ENCODE measurements at places on chromosomes 3 and 15.

- no peak for DNase-seq
Measured at GRCh38 chr3:113557374-113557773, 25.0 kb downstream of the SIDT1 start.

DNA sequence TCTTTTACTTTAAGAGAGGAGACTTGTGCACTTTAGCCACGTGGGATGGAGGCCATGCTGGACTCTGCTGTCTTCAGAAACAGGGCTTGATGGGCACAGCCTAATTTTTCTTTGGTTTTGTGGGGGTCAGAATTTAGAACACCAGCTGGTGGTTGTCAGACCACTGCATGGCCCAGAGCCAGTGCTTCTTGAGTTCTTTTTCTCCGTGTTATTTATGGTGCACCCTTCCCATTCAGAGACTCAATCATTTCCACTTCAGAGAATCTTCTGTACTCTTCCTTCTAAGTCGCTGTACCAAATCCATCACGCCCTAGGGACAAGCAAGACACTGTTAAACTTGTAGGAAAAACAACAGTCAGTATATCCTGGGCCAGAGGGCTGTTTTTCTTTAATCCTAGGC is 20.1 kb downstream of the PRR23A start:
- DNase-seq = no peak

- no peak for DNase-seq
Measured at GRCh38 chr3:76065964-76066363, 280.6 kb upstream of the ZNF717 start.

GRCh38 chr15:32148833-32149555 is 118.7 kb downstream of the CHRNA7 start:
- DNase-seq = no peak

DNA sequence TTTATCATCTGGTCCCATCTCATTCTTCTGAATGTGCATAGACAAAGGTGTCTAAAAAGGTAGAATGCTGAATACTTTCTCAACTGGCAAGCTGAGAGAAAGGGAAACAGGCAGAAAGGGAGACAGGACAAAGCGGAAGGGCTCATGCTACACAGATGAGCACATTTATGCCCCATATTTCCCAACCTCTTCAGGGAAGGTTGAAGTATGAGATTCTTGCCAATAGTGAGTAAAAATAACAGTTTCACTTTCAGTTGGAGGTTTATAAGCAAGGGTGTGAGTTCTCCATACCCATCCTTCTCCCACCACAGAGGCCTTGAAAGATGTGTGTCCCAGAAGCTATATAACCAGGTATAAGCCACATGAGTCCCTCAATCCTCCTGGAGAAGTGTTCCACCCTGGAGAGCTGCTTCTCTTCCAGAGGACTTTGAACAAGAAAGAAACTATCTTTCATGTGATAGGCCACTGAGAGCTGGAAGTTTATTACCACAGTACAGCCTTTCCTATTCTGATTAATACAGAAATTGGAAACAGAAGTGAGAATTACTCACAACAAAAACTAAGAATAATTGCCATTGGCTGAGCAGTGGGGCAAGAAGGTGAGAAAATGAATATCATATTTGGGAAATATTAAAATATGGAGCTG is 709.4 kb upstream of the NR2F2 start:
- no peak for DNase-seq

- DNase-seq = no peak
Measured at GRCh38 chr3:27632431-27633223, 89.5 kb downstream of the EOMES start.

- DNase-seq = no peak
Measured at GRCh38 chr3:193673845-193674244, 80.8 kb downstream of the OPA1 start.

DNA sequence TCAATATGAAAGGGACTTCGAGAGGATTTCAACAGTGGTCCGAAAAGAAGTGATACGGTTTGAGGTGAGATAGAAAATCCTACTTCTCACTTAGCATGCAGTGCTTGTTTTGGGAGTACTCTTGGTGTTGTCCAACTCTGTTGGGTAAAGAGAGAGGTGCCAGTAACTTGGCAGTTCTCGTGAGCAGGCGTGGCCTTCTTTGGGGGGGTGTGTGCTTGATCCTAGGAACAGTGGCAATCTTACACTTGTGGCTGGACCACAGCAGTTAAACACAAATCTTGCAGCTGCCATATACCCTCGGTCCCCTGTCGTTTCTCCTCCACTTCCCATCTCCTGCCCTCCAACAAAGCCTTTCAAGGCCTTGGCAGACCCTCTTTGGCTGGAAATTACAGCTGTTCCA is 15.2 kb upstream of the SNX22 start:
- no peak for DNase-seq

DNA sequence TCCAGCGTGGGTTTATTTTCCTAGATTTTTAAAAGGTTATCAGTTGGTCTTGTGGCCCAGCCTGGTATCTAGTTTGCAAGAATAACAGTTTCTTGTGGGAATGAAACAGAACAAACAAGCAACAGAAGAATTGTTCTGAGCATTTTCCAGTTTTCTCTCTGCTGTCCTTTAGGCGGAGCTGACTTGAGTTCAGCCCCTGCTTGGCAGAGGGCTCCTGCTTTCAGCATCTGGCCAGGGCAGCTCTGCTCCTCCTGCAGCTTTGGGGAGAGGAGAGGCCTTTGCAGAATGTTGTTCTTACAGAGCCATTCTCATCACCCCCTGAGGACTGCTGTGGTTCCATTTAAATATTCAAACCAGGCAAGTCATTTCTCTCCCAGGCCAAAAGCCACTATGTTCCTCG is 117.7 kb downstream of the ALDH1A2 start:
- no peak for DNase-seq

DNA sequence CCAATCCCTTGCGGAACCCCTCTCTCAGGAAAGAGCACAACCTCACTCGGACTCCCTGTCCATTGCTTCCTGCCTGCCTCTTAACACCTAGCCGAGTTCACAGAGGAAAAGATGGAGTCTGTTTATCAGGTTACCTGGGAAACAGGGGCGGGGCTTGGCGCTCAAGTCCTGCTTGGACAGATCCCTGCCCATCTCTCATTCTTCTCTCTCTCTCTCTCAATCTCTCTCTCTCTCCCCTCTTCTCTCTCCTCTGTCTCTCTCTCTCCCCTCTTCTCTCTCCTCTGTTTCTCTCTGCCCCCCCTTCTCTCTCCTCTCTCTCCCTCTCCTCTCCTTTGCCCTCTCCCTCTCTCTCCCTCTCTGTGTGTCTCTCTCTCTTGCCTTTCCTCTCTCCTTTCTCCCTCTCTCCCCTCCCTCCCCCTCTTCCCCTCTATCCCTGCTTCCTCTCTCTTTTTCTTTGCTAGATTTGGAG is at the start of gene EFHB:
Gene EFHB (minus strand): TSS at position 120 of the 469 bp plus-strand sequence. CDS start 199 bp downstream, outside the sequence.
- DNase-seq = no peak

GRCh38 chr3:3771094-3771493 is 28.1 kb upstream of the LRRN1 start:
- DNase-seq = no peak

GRCh38 chr3:37712421-37712820 is 149.3 kb upstream of the CTDSPL start:
- no peak for DNase-seq

- DNase-seq = no peak
Measured at GRCh38 chr15:73925848-73926218, 429 bp upstream of the LOXL1 start.

- no peak for DNase-seq
Measured at GRCh38 chr3:136366289-136366688, 116.1 kb downstream of the PCCB start.

DNA sequence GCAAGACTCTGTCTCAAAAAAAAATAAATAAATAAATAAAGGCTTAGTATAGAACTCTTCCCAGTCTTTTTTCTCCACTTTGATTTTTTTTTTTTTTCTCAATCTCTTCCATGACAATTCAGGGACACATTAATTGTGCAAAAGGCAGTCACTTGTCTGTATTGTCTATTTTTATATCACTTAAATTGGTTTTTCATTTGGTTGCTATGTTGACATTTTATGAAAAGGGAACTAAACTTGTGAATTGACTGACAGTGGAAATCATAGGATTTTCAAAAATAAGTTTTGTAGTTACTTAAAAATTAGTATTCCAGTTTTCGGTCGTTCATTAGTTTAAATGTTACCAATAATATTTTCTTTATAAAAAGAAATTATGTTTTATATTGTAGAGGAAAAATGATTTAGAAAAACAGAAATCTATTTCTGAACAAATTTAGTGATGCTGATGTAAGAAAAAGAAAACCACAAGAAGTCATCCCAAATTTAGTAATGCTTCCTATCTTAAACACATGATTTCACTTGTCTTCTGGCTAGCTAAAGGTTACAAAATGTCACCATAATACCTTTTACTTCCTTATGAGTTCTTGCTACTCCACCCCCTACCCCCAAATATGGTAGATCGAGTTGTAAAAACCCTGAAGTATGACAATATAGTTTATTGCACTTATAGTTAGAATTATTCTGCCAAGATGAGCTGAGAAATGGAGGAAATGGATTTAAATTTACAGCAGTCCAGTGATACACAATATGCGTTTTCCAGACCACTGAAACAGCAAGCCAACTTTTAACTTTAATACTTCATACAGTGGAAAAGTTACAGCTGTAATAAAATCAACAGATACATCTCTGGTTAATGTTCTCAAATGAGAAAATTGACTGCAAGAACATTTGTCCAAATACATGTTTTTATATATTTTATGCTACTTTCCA is 37.0 kb downstream of the PPARG start:
- DNase-seq = no peak

DNA sequence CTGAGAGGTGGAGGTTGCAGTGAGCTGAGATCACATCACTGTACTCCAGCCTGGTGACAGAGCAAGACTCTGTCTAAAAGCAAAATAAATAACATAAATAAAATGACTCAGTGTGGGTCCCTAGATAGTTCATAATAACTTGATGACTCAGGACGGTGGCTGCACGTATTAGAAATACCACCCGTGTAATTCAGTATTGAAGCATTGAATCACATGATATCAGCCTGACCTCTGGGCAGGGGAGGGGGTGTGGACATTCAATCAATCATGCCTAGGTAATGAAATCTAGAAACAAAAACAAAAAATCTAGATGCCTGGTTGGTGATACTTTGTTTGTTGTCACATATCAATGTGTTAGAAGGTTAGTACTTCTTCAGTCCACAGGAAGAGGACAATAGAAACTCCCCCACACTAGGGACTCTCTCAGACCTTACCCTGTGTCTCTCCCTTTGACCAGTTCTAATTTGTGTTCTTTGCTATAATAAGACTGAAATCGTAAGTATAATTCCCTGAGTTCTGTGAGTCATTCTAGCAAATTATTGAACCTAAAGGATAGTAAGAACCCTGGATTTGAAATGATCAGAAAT is 177.3 kb downstream of the GAP43 start:
- DNase-seq = no peak

DNA sequence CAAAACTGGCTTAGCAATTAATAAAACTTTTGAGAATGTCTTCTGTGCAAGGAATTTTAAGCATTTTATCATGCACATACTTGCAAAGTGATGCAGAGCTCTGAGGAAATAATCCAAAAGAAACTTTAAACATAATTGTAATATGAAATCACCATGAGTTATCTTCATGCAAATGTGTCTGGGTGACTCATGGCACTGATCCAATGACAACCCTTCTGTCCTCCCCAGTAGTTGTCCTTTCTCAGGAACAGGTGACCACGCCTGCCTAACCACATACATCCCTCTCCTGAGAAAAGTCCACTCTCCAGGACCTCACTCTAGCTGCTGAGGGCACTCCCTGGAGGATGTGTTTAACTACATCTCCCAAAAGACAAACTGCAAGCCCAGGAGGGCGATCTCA is 530.6 kb upstream of the IL12A start:
- DNase-seq = peak; percentile 70

DNA sequence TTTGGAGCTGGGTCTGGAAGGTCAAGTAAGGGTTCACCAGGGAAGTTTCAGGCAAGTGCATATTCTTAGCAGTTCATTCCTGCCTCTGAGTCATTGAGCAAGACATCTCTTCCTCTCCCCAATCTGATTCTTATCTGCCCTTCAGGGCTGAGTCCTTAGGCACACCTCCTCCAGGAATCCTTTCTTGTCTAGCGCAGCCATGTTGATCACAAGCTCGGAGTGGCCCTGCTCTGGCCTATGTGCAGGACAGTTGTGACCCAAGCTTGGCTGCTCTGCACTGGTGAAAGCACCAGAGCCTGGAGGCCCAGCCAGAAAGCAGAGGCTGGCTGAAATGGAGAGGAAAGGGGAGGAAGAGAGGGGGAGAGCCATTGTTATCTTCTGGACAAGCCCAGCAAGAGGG is 30.9 kb upstream of the MRPS22 start:
- no peak for DNase-seq

DNA sequence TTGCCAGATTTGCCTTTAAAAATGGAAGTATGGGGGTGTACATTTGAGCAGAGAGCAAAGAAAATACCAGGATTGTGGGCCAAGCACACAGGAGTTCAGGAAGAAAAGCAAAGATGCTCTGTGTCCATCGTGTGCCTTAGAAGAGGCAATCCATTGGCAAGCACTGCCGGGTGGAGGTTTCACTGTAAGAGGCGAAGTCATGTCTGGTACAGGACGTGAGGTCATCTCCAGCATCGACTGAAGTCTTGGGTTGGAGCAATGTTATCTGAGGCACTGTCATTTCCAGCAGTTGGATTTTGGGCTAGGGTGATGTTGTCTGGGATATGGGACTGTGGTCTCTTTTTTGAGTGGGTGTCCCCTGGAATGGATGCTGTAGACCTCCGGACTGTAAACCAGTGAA is 4.8 kb upstream of the RGMA start:
- DNase-seq = no peak

GRCh38 chr3:24510030-24510648 is 15.5 kb upstream of the THRB start:
- DNase-seq = no peak

GRCh38 chr3:62874711-62875557 is at the start of gene CADPS:
Gene CADPS (minus strand): TSS chr3:62875416. CDS start chr3:62875029, 387 bp downstream.
- DNase-seq = no peak

- no peak for DNase-seq
Measured at GRCh38 chr3:80734483-80734882, 966.7 kb upstream of the ROBO1 start.

DNA sequence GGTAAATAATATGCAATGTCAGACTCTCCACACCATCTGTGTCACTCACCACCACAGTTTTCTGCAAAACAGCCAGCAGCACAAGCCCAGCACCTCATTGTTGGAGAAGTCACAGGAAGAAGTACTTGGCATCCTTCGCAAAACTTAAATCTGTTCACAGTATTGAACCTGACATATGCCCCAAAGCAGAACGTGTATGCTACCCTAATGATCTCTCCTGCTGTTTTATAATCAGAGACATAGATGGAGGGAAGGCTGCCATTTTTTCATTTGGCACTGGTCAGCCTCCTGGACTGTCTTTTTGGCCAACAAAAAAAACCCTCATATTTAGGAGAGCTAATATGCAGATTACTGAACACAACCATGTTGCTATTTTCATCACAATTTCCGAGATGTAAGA is 1272.9 kb downstream of the ROBO1 start:
- no peak for DNase-seq

- DNase-seq = no peak
Measured at GRCh38 chr15:66704803-66705153, 2.7 kb downstream of the SMAD6 start.

- no peak for DNase-seq
Measured at GRCh38 chr3:138259126-138259525, 70.5 kb downstream of the NME9 start.

DNA sequence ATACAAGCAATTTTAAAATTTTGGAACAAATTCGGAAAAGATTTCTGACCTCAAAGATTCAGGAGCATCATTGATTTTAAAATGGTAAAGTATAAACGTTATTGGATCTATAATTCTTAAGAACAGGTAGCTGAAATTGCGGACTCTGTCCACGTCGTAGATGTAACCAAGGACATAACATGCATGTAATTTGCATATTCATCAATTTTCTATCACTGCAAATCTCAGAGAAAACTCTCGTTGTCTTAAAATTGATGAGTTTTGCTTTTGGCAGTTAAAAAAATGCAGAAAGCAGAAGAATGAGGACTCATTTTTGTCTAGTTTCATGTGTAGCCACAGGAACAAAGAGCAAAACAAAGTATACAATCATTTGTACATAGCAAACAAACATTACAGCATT is 1094.4 kb downstream of the SI start:
- DNase-seq = no peak
